ENCODE measurements at places on chromosomes 11 and 22. TPM values are rescaled to one million over a fixed set of nuclear protein-coding genes. Genes with fewer than 3 reads are reported as not detected.

The GRM5 gene
- total RNA-seq, result not detected

The MYBPC3 gene
- total RNA-seq, result not detected

The SHANK3 gene
- 0.50 TPM for total RNA-seq

The EXT2 gene
- total RNA-seq, result 109 TPM

The PLCB3 gene
- 24.2 TPM for total RNA-seq

The FIBIN gene
- 12.1 TPM for total RNA-seq

The EFCAB6 gene
- total RNA-seq, result 0.50 TPM

The SVIP gene
- 5.5 TPM for total RNA-seq

The FBLN1 gene
- total RNA-seq, result 211 TPM

The OR4D5 gene
- total RNA-seq, result not detected

The MMP1 gene
- 14.6 TPM for total RNA-seq

The GGTLC2 gene
- total RNA-seq, result not detected

The MEI1 gene
- 0.50 TPM for total RNA-seq

The CWF19L2 gene
- 5.0 TPM for total RNA-seq

The TYR gene
- total RNA-seq, result not detected

The OR6T1 gene
- not detected for total RNA-seq

The ARHGAP20 gene
- 0.59 TPM for total RNA-seq

The OR5AN1 gene
- total RNA-seq, result not detected

The DBX1 gene
- not detected for total RNA-seq

The MS4A3 gene
- total RNA-seq, result not detected

The CYP2D6 gene
- 0.17 TPM for total RNA-seq

The APOL6 gene
- total RNA-seq, result 4.3 TPM

The TREH gene
- not detected for total RNA-seq

The PIH1D2 gene
- total RNA-seq, result 1.8 TPM

The KIF18A gene
- total RNA-seq, result 20.7 TPM

The MAJIN gene
- total RNA-seq, result not detected

The LTBP3 gene
- 22.3 TPM for total RNA-seq

All from bronchus fibroblast of lung (primary cell).